ENCODE measurements at places on chromosomes 4 and X.

GRCh38 chr4:109875106-109875505 lies 27.2 kb downstream of the LRIT3 start:
- no peak for DNase-seq

- DNase-seq = no peak
Observed at GRCh38 chrX:1487401-1487800, 34.7 kb upstream of the ASMTL start.

GRCh38 chr4:15938182-15938581 lies 358 bp downstream of the FGFBP1 start:
- no peak for DNase-seq

GRCh38 chr4:2689114-2689513 lies 67.0 kb downstream of the TNIP2 start:
- DNase-seq = no peak

DNA sequence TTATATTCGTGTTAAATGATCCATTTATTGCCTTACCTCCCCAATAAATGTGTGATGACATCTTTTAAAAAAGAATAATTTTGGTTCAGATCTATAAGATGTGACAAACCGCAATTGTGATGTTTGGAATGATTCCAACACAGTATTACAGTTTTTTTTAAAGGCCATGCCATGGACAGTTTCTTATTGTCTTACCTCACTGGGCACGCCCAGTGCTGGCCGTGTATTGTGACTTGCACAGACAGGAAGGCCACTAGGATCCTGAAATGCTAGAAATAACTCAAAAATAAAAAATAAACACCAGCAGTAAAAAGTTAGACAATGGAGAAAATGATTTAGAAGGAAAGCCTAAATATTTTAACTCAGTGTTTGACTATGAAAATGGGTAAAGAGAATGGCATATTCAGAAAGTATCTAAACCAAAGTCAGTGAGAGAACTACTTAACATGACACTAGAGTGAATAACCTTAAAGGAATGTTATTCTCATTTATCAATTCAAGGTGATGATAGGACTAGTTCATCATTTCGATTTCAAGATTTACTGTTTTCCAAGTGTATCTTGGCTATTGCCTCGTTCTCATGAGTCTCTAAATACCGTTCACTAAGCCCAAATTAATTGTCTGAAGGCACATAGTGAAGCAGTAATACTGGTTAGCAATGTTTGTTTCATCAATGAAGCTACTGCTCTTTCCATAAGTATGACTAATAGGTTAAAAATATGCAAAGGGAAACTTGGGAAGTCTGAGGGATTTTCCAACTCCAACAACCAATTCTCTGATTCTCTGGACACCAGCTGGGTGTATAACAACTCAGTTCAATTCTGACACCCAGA lies 46.1 kb upstream of the VEGFC start:
- no peak for DNase-seq

GRCh38 chrX:154445776-154446175 lies 1.8 kb downstream of the FAM50A start:
- DNase-seq = no peak

DNA sequence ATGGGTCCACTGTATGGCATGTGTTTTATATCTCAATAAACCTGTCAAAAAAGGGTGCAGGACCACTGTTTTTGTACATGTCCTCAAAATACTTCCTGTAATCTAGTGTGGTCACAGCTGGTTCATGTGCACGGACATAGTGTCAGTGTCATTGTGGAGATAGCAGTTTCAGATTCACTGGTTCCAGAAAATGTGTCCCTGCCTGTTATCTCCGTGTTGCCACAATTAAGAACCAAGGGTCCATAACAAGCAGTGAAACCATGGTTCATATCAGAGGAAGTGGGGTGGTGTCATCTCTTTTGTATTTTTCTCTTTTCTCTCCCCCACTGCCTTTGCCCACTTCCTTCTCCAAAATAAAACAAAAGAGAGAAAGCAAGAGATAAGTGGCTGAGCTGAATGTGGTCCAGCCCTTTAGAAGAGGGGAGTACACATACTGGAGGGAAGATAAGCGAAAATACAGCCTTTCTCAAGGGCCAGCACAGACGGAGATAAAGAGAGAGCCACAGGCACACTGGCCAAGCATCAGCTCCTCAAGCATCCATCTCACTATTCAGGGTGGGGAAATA lies 51.2 kb downstream of the TBL1X start:
- DNase-seq = no peak

DNA sequence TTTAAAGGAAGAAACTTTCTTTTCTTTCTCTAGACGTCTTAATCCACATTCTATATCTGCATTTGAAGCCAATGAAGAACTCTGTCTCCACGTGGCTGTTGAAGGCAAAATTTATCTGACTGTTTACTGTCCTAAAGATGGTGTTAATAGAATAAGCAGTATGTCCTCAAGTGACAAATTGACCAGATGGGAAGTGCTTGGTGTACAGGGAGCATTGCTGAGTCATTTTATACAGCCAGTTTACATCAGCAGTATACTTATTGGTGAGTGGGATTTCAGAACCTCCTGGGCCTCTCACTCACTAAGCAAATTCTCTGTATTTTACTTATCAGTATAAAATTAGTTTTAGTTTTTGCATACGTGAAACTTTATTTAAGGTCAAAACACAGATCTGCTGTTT lies 33.7 kb downstream of the ADAD1 start:
- no peak for DNase-seq

DNA sequence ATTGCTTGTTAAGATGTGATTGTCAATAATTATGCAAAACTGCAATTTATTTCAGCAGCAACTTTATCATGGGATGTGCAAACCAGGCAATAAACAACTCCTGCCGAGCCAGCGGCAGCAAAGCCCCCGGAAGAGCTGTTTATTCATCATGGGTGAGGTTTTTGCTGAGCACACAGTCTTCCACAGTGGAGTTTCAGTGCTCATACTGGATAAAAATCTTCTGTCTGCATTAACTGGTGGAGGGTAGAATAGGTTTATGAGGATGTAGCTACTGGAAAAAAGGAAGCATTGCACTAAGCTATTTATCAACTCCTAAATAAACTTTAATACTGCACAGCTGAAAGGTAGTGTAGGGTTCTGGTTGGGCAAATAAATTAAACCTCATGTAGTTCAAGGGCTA lies 557.4 kb upstream of the FTHL17 start:
- DNase-seq = no peak

DNA sequence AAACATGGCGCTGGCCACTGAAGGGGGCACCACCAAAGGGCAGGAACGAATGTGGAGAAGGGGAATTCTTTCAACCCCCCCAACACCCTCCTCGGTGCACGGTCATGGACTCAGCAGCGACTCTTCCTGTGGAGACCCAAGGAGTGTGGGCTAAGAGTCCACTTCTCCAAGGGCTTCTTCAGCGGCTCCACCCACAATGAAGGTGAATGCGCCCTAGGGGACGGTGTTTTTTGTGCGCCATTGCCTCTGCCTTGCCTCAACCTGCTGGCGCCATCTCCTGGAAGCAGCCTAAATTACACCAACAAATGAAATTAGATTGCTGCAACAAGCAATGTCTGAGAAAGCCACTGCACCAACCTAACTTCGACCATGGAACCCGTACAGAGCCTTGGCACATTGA lies 169.2 kb upstream of the MAGEB18 start:
- no peak for DNase-seq

GRCh38 chr4:168908093-168908492 lies 102.0 kb downstream of the CBR4 start:
- DNase-seq = no peak

GRCh38 chrX:71214152-71214551 lies 8.9 kb upstream of the GJB1 start:
- no peak for DNase-seq

DNA sequence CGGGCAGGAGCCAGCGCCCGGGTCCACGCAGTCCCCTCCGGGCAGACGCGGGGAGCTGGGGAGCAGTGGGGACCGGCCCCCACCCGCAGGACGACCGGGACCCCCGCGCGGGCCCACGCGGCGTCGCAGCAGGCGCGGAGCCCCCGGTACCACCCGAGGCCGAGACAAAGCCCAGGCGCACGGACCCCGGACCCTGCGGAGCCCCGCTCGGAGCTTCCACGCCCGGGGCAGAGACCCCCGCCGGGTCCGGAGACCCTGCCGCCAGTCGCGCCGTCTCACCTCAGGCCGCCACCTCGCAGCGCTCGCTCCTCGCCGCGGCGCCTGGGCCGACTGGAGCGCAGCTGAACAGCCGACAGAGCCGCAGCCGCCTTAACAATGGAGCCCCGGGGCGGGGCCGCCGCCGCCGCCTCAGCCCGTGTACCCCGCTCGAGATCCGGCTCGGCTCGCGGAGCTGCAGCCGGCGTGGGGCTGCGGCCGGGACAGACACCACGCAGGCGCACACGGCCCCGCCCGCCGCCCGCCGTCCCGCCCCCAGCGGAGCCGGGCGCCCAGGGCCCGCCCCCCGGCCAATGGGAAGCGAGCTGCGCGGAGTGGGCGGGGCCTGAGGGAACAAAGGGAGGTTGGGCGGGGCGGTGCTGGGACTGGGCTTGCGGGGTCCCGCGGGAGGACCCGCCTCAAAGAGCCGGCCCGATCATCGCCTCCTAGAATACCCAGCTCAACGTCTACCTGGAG lies at the start of gene AFAP1:
TSS of gene AFAP1 (minus strand) at position 485 of the 732 bp plus-strand sequence. CDS start 67,783 bp downstream, outside the sequence.
- peak; percentile 38 for DNase-seq

DNA sequence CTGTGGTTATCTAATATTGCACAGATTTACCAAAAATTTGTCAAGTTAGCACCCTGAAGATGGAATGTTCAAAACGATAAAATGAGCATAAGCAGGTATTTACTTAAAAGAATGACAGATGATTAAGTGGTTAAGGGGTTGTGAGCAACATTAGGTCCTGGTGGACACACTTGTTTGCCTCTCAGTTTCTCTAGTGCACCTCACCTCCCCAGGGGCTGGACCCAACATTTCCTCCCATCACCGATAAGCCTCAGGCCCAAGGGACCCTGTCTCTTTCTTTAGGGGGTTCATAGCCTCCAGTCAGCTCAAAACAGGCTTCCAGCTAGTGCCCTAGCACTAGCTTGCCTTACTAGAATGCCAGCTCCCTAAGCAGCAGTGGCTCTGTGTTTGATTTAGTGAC lies 88.0 kb downstream of the ATP11C start:
- DNase-seq = no peak

- DNase-seq = no peak
Observed at GRCh38 chr4:59956366-59956765, 1243.8 kb upstream of the ADGRL3 start.

DNA sequence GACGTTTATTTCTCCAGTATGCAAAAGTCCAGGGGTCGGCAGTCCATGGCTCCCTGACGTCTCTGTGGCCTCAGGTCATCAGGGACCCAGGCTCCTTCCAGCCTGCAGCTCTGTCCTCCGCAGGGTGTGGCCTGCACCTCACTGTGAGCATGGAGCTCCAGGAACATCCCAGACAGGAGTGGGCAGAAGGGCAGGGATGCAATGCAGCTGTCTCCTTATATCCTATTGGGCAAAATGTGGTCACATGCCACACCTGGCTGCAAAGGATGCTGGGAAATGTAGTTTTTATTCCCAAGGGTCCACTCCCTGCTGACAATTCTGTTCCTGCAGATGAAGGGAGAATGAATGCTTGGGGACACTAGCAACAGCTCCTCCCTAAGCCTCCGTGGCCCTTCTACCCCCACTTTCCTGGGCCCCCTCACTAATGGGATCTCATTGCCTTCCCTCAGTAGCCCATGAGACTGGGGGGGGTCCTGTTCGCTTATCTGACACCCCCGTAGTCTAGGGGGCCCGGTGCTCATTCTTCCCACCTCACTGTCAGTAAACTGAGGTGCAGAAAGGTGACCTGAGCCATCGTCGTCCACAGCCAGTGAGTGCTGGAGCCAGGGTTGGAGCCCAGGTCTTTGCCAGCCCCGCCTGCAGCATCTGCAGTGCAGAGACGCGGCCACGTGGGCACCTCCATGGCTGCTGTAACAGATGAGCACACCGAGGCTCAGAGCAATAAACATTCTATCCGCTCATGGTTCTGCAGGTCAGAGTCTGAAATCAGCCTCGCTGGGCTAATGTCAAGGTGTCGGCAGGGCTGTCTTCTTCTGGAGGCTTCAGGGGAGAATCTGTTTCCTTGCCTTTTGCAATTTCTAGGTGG lies 5.9 kb upstream of the GRPEL1 start:
- DNase-seq = no peak

GRCh38 chr4:80091184-80091583 lies 18.2 kb upstream of the ANTXR2 start:
- DNase-seq = no peak

- DNase-seq = no peak
Observed at GRCh38 chr4:101332424-101332823, 14.9 kb downstream of the PPP3CA start.

DNA sequence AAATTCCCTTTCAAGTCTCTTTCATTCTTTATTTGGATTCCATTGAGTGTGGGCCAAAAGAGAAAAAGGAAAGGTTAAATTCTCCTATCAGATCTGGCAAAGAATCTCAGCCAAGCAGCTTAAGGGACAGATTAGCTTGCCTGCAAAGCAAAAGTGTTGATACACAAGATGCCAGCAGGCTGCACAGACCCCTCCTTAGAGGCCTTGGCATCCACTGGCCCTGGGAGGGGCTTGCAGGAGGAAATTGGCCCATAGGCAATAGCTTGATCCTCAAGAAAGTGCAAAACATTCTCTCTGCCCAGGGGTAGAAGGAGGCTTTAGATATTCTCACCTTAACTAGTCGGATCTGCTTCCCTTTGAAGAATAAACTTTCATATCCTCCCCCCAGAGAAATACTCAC lies 300.4 kb upstream of the CPEB2 start:
- DNase-seq = no peak

GRCh38 chrX:2710041-2710840 lies 19.1 kb downstream of the CD99 start:
- no peak for DNase-seq

DNA sequence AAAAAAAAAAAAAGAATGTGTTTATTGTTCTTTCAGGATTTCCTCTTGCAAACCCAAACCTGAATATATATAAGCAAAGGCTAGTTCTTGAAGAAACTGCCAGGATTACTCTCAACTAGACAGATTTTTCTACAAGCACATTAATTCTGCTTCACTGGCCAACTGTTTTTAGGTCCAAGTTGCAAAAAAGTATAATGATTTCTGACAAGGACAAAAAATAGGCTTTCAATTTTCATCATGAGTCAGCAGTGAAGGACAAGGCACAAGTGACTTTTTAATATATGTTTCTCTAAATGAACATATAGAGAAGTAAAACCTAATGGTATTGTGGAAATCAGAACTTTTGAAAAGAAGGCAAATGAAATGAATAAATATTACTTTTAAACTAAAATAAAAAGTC lies 73.7 kb downstream of the ELOVL6 start:
- no peak for DNase-seq

DNA sequence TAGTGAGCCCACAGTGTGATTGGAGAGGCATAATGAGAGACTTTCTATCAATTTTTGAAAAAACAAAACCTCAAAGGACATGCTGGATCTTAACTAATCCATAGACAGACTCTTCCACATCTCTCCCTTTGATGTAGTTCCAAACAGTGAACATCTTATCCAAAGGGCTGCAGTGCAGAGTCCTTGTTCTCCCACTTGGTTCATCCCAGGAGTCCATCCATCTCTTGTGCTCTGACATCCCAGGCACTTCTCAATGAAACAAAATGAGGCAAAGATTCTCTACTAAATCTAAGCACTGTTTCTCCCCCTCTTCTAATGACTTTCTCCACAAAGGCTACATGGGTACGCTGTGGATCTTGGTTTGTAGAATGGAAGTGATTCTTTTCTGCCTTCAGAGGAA lies 8.3 kb downstream of the SHROOM3 start:
- no peak for DNase-seq

- DNase-seq = no peak
Observed at GRCh38 chr4:33649015-33649414, 2595.3 kb downstream of the ARAP2 start.

All from cortex of kidney (tissue), 1 donor.